ENCODE measurements at places on chromosomes 3 and 15.

GRCh38 chr3:16322189-16322588, 57.2 kb downstream of the OXNAD1 start:
- DNase-seq: no peak

DNA sequence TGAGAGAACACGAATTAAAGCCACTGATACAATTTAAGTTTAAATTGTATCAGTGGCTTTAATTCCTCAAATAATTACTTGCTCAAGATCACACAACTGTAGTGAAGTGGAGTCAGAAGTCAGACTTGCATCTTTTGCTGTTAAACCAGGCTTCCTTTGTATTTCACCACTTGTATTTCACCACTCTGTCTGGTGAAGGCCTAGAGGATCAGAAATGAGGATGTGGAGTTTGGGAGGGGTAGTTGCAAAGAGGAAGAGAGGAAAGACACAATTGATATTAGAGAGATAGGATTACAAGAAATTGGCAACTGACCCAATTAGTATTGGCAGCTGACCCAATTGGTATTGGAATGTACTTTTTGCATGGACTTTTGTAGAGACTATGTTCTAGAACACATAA, 288.1 kb upstream of the GPR149 start:
- DNase-seq: no peak

DNA sequence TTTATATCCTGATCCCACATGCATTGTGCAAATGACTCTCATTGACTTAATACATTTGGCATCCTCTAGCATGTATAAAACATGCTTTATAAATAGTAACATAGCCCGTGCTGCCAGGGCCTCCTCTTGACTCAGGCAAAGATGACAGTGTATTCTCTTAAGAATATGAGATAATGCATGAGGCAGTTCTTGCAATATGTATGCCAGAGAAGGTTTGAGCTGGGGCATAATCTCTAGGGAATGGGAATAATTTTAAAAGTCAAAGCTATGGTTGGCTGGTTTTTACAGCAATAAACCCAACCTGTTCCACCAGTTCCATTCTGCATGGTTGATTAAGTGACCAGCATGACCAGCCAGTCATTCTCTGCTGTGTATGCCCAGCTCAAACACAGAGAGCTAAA, 179.0 kb upstream of the PFN2 start:
- DNase-seq: no peak

DNA sequence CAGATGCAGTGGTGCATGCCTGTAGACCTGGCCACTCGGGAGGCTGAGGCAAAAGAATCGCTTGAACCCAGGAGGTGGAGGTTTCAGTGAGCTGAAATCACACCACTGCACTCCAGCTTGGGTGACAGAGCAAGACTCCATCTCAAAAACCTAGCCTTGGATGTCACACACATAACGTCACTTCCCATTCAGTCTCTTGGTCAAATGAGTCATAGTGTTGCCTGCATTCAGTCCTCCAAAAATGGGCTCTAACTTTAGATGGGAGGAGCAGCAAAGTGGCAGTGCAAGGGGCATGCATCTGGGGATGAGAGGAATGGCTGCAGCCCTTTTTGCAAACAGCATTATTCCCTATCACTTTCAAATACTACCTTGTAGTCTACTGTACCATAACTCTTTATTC, 62.9 kb upstream of the AGBL1 start:
- no peak for DNase-seq

DNA sequence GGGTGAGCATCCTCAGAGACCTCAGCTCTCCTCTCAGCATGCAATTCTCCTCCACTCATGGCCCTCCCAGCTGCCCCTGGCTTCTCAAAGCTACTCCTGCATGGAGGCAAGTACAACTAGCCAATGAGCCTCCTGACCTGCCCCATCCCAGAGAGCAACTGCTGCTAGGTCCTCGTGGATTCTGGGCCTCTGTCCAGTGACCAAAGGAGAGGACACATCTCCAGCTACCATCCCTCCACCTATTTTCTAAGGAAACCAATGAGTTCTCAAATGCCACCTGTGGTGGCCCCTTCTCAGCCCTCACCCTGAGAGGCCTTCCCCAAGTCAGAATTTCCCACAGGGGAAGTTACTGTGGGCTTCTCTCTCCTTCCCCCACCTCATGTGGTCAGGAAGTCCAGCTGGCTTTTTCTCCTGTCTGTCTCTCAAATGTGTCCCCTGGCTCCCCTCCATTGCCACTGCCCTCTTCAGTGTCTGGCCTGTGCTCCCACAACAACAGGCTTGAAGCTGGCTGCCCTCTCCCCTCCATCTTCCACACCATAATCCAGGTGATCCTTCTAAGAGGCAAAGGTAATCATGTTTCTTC, 43.0 kb downstream of the LIPC start:
- no peak for DNase-seq

GRCh38 chr15:66108483-66109265, 144.9 kb downstream of the MEGF11 start:
- DNase-seq: no peak

DNA sequence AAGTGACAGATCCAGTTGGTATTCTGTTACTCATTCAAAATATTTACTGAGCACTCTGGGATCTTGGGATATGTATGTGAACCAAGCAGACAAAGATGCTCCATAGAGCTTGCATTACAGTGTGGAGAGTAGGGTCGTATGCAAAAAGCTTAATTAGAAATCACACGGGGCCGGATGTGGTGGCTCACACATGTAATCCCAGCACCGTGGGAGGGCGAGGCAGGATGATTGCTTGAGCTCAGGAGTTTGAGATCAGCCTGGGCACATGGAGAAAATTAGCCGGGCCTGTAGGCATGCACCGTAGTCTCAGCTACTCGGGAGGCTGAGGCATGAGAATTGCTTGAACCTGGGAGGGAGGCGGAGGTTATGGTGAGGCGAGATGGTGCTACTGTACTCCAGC, 68.7 kb upstream of the MB21D2 start:
- DNase-seq: no peak

DNA sequence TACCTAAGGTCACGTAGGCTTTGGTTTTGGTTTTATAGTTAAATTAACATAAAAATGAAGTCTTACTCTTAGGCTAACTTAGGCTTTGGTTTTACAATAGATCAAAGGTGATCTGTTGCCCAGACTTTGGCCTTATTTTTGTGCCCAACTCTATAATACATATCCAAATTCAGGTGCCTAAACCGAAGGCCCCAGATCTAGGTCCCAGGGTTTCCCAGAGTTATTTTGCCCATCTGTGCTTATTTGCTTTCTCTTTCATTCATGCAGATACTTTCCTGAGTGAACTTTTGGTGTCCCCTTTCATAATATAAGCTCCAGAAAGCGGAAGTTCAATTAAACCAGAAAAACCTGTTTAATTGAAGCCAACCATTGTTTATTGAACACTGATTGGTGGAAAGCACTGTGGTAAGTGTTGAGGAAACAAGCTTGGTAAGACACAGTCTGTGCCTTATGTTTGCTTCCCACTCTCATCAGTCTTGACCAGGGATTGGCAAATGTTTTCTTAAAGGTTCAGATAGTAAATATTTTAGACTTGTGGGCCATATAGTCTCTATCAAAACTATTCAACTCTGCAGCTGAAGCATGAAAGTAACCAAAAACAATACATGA, 209.7 kb downstream of the WDR72 start:
- DNase-seq: no peak

DNA sequence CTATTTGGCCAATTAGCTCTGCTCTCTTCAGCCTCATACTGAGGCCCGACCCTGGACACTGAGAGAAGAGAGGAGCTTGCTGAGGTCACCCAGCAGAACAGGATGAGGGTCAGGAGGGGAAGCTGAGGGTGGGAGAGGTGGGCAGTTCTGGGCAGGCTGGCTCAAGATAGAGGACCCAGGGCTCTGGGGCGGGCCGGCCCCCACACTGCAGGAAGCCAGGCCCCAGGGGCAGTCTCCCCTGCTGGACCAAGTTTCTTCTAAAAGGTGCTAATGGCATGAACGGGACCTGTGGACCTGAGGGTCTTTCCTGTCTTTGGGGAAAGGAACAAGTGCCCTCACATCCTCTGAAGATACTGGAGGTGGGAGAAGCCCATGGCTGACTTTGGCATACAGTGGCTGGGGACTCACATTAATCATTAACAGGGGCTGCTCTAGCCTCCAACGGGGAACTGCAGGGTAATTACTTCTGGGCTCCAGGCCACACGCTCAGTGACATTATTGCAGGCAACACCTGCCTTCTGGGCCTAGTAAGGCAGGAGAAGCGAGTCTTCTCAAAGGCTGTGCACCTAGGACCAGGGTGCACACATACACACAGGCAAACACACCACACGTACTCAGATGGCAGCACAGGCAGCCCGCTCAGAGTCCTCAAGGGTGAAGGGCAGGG, 10.6 kb downstream of the HCN4 start:
- no peak for DNase-seq

Data from activated T-helper 1 cell treated with anti-CD3 and anti-CD28 coated beads, Interleukin-2, amount 50 U/mL, for 16 hours (primary cell).